ENCODE measurements at places on chromosomes 16 and 17.

GRCh38 chr16:143456-143855 lies 5.0 kb upstream of the NPRL3 start:
- H3K4me1 ChIP-seq: peaks cover 12% of the 10 kb centered on the region
- H3K27me3 ChIP-seq: peaks cover 66% of the 10 kb centered on the region
- H3K27ac ChIP-seq: peak overlapping the region; percentile 52
- H3K4me3 ChIP-seq: no peak overlapping the region
- no peaks in the 10 kb centered on the region for H3K36me3 ChIP-seq
- DNase-seq: no peak

GRCh38 chr16:61382435-61382834 lies 653.8 kb downstream of the CDH8 start:
- H3K4me1 ChIP-seq: peaks cover 39% of the 10 kb centered on the region
- H3K27me3 ChIP-seq: peaks cover 3% of the 10 kb centered on the region
- no peaks in the 10 kb centered on the region for H3K36me3 ChIP-seq
- no peak overlapping the region for H3K4me3 ChIP-seq
- DNase-seq: no peak

- DNase-seq: no peak
- no peaks in the 10 kb centered on the region for H3K27me3 ChIP-seq
- H3K4me3 ChIP-seq: no peak overlapping the region
- peaks cover 5% of the 10 kb centered on the region for H3K36me3 ChIP-seq
- peak overlapping the region; percentile 4 for H3K27ac ChIP-seq
Measured at GRCh38 chr17:48231995-48232959, 124.7 kb downstream of the SNX11 start.

DNA sequence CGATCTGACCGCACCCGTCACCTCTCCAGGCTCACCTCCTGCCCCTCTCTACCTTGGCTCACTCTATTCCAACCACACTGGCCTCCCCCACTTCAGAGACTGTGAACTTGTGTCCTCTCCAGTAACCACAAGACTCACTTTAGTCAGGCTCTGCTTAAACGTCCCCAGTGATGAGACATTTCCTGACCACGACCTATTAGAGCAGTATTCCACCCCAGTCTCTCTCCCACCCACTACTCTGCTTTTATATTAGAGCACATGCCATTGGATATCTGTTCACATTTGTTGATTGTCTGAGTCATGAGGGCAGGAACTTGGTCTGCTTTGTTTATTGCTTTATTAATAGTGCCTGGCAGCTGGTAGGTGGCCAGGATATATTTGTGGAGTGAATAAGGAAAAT lies 20.1 kb downstream of the COX11 start:
- H3K27ac ChIP-seq: no peak overlapping the region
- H3K27me3 ChIP-seq: no peaks in the 10 kb centered on the region
- DNase-seq: no peak
- H3K4me3 ChIP-seq: no peak overlapping the region
- no peaks in the 10 kb centered on the region for H3K4me1 ChIP-seq
- peaks cover 66% of the 10 kb centered on the region for H3K36me3 ChIP-seq

- no peak overlapping the region for H3K4me3 ChIP-seq
- no peak overlapping the region for H3K27ac ChIP-seq
- peaks cover 63% of the 10 kb centered on the region for H3K4me1 ChIP-seq
- H3K36me3 ChIP-seq: peaks cover 35% of the 10 kb centered on the region
- no peaks in the 10 kb centered on the region for H3K27me3 ChIP-seq
Measured at GRCh38 chr16:68077866-68078700, 7.1 kb upstream of the NFATC3 start.

DNA sequence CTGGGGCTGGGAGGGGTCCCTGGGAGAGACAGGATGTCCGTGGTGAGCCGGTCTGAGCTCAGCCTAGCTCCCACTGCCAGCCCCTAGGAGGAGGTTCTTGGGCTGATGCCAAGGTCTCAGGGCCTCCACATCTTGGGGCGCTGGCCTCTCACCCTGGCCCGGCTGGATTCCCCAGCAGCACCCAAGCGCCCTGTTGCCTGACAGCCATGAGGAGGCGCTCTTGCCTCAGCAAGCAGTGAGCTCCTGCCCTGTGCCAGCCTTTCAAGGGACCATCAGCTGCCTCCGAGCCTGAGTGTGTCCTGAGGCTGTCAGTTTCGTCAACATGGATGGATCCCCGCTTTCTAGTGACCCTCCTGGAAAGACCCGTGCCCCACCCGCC lies 234.9 kb upstream of the CIBAR2 start:
- no peak overlapping the region for H3K4me3 ChIP-seq
- no peaks in the 10 kb centered on the region for H3K36me3 ChIP-seq
- peaks cover 44% of the 10 kb centered on the region for H3K4me1 ChIP-seq
- peaks cover 51% of the 10 kb centered on the region for H3K27me3 ChIP-seq
